Fibroblast of villous mesenchyme (primary cell): ENCODE measurements at places on chromosomes 7 and 10. TPM values are rescaled to one million over a fixed set of nuclear protein-coding genes. Genes with fewer than 3 reads are reported as not detected.

The H2BK1 gene
- not detected in 2 replicates for total RNA-seq

DNA sequence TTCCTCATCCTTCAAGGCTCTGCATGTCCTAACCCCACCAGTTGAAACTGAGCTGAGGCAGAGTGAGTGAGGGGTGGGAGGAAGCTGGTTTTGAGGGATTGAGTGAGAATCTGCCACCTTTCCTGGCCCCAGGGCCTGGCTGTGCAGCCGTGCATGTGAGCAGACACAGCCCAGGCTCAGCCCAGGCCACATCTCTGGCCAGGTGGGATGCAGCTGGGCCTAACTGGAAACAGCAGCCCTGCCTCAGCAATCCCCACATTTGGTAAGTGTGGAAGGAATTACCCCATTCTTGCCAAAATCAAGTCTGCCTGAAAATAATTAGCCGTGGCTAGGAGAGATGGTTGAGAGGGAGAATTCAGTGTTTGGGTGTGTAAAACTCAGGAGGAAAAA, 116.6 kb downstream of the NEURL1 start:
- DNase-seq, result no peak

- DNase-seq, result no peak
Measured at GRCh38 chr7:73706126-73707044, 13.1 kb downstream of the STX1A start.

DNA sequence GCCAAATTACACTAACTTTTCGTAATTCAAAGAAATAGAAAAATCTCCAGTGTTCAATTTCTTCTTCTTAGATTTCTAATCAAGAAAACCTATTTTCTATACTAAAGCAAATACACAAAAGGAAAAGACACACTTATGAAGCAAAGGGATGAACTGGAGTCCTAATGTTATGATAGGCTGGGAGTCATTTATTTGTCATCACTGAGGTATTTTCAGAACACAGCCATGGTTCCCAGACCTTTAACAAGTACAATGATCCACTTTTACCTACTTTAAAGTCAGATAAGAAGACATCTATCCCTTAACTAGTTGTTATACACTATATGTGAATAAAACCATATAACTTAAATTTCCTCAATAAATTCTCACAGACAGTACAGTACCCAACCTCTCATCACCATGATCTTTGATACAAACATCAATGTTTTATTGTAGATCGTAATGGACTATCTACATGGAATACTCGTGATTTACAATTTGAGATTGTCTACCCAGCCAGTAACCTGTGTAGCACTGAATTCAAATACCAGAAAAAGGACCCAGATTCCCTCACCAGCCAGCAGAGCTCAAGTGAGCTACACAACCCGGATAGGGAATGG, 12.5 kb downstream of the ASNS start:
- no peak for DNase-seq

DNA sequence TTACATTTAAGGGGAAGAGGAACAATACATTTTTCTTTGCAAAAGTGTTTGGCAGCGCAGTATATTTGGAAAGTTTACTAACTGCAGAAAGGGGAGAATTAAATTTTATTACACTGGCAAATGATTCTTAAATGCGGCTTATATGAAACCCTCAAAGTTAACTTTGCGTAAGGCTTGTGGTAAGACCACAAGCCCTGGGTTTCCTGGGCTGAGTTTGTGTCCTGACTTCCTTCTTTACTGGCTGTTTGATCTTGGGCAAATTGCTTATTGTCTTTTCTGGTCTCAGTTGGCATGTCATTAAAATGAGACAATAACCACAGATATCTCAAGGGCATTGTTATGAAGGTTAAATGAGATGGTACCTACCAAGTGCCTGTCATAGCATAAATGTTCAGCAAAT, 106.8 kb downstream of the GLRX3 start:
- DNase-seq, result no peak

DNA sequence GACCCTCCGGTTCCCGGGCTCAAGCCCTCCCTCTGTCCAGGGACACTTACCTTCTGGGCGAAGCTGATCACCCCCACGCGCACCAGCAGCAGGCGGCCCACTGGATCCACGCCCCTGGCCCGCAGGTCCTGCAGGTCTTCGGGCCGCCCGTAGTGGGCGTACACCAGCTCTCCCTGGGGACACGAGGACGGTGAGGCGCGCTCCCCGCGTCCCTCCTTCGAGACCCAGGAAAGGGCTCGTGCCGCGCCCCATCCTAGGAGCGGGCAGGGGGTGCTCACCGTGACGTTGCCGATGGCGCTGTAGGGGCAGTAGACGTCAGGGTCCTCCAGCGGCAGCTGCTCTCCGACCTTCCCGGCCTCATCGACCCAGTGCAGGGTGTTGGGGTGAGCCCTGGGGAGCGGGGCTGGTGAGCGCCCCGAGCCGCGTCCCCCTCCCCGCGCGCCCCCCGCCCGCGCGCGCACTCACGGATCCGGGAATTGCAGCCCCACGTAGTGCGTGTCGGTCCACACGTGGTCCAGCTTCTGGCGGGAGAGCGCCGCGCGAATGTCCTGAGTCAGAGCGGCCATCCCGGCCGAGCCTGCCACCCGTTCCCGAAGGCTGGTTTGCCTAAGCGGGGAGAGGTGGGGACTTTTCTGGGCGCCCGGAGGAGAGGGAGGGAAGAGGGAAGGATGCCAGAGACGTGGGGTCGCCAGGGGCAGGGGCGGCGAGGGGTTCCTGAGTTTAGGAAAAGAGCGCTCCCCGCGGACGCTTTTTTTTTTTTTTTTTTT, 8.2 kb downstream of the TFR2 start:
- peak; percentile 13 for DNase-seq

The LBX1 gene
- not detected in 2 replicates for total RNA-seq

The PITX3 gene
- total RNA-seq, result under 0.01 TPM in 1 of 2 replicates, not detected in the other

The AQP1 gene
- total RNA-seq, result 11.9 and 25.0 TPM in 2 replicates

DNA sequence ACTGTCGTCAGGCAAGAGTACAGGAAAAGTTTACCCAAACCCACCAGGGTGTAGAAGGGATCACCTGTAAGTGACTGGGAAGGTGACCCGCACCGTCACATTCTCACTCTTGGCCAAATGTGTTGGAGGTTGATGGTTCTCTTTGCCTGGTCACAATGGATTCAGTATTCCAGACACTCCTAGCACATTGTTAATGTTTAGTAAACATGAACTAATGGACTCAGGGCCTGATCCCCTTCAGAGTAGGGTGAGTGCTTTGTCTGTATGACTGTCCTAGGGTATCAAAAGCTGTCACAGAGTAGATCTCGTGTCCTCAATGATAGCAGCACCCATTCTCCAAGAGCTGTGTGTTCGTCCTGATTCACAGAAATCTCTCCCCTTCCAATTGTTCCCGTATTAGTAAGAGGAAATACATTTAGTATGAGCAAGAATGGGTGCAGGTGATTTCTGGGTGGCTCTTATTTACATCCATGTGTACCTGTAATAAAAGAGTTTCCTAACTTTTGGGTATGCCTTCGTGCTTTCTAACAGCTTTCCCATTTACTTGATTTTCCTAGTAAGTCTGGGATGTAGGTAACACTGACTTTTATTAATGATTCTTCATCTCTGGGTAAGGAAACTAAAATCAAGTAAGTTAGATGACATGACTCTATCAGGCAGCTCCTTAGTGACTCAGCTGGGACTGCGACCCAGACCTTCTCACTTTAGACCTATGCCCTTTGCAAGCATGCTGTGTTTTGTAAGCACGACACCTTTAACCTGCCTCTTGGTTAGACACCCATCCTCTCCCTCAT, 4.7 kb downstream of the EEPD1 start:
- no peak for DNase-seq

- peak; percentile 41 for DNase-seq
Measured at GRCh38 chr7:118169146-118169545, 14.8 kb upstream of the LSM8 start.

DNA sequence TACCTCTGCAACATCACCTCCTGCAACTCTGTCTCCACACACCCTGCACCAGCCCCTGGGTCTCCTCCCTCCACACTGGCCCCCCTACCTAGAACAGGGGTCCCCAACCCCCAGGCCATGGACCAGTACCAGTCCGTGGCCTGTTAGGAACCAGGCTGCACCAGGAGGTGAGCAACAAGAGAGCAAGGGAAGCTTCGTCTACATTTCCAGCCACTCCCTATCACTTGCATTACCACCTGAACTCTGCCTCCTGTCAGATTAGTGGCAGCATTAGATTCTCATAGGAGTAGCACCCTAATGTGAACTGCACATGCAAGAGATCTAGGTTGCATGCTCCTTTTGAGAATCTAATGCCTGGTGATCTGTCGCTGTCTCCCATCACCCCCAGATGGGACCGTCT, 108.8 kb upstream of the WDR11 start:
- no peak for DNase-seq

The PDLIM1 gene
- 65.7 and 75.6 TPM in 2 replicates for total RNA-seq
